ENCODE measurements at places on chromosomes 16 and 17.

DNA sequence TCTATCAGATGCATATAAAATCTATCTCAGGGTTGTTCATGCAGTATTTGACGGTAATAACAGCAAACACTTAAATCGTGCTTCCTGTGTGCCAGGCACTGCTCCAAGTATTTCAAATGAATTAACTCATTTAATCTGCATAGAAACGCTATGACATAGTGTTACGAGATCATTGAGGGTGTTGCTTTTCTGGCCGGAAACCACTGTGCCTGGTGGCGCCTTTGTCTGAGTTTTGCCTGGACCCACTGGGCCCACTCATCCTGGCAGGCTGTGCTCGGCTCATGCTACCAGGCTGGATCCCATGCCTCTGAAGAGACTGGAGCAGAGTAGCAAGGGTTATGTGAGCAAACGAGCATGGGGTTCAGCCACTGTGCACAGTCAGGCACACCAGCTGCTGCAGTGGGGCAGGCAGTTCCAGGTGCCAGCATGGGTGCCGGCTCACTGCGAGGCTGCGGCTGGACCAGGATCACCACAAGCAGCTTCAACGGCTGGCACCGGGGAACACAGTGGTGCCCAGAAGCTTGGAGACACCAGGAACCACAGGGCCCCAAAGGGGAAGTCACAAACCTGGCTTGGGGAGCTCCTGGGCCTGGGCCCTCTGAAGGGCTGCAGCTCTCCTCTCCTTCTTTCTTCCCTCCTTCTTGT lies 45.9 kb upstream of the CLEC19A start:
- DNase-seq: no peak

DNA sequence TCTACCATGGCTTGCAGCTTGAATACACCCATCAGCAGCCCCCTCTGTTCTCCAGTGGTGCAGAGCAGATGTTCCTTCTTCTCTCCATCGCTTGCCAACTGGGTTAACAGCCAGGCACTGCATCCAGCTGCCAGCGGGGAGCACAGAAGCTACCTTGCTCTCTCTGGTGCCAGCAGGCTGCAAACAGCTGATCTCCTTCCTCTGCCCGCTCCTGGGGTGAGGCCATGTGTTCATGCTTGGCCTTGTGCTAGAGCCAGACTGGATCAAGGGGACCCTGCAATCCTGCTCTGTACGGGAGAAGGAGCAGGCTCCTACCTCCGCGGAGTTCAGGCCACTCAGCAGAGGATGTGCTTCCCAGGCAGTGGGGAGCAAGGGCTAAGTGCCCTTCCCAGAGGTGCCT lies 24.1 kb upstream of the ENGASE start:
- DNase-seq: no peak

DNA sequence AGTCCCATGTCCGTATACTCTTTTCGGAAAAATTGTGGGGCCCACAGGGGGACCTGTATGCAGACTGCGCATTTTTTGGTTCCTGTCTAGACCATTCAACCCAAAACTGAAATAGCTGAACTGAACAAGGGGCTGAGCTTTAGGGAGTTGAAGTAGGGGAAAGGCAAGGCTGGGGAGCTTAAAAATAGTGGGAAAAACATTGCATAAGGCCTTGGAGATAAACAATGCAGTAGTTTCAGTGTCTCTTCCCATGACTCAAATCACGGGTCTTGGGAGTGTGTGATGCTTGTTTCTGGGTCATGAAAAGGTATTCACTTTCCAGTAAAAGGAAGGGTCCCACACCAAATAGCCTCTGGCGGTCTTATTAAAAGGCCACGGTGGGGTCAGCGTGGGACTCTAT lies 402.8 kb upstream of the SALL1 start:
- no peak for DNase-seq

DNA sequence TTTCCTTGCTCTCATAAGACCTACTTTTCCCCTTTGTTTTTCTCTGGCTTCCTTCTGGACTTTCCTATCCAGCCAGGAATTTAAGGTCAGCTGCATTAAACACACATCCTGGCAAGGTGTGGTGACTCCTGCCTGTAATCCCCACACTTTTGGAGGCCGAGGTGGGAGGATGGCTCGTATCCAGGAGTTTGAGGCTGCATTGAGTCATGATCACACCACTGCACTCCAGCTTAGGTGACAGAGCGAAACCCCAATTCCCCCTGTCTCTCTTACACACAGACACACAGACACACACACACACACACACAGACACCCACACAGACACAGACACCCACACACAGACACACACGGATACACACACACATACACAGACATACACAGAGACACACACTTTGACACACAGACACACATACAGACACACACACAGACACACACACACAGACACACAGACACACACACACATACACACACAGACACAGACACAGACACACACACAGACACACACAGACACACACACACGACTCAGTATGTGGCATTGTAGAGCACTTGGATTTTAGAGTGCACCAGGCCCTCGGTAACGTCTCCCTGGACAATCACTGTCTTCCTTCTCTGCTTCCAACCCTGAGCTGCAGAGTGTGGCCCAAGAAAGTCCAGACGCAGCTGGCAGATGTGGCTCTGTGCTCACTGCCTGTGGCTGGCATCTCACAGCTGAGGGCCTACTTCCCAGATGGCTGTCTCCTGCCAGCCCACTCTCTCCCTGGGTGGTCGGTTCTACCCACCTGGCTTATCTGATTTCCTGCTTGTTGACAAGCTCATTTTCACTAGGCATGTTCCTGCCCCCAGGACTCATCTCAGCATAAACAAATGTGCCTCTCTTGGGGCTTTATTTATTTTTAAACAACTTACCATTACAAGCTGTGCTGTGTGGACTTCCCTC lies 39.0 kb downstream of the NLRP1 start:
- DNase-seq: no peak

DNA sequence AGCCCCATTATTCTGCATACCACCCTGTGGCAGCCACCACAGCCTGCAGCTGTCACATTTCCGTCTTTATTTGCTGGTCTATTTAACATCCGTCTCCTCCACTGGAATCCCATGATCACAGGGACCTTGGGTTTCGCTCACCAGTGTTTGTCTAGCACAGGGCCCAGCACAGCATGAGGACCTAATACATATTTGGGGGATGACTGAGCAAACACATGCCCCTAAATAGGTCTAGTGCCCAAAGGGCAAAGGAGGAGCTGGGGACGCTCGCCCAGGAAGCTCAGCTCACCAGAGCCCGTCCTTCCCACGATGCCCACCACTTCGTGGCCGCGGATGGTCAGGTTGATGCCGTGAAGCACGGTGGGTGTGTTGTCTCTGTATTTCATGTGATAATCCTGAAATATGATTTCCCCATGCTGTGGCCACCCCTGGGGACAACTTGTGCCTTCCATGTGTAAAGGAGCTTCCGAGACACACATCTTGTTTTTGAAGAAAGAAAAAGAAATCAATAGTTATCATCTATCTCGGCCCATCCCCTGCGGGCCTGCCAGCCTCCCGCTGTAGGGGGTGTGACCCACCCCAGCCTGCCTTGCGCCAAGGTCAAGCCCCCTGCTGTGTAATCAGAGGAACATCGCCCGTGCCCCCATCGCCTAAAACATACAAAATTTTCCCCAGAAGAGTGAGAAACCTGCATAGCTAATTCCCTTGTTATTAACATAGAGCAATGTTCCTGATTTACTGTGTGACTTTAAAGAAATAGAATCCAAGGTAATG lies 21.0 kb upstream of the ABCC12 start:
- no peak for DNase-seq

GRCh38 chr17:17411692-17412091 lies 65.1 kb upstream of the MED9 start:
- DNase-seq: no peak

GRCh38 chr16:67413978-67414911 lies 2.0 kb downstream of the ZDHHC1 start:
- DNase-seq: no peak

GRCh38 chr17:57067162-57067561 lies 17.9 kb upstream of the AKAP1 start:
- DNase-seq: no peak

GRCh38 chr16:85552980-85553435 lies 60.1 kb upstream of the GSE1 start:
- DNase-seq: no peak

- DNase-seq: peak; percentile 23
These were observed 10.0 kb downstream of the GPR179 start for GRCh38 chr17:38333635-38334295.

- no peak for DNase-seq
These were observed 437.2 kb downstream of the HS3ST3B1 start for GRCh38 chr17:14737984-14738651.

DNA sequence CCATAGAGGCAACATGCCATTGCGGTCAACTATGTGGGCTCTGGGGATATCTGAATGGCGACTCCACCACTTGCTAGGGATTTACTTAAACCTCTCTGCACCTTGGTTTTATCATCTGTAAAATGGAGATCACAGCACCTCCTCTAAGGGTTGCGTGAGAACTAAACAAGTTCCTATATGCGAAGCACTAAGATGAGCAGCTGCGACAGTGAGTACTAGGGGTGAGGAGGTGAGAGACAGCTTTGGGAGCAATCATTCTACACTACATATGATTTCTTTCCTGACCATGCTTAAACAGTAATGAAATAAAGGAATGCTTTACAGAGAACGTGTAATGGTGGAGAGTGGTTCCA lies 61.4 kb downstream of the CREBBP start:
- DNase-seq: peak; percentile 12

DNA sequence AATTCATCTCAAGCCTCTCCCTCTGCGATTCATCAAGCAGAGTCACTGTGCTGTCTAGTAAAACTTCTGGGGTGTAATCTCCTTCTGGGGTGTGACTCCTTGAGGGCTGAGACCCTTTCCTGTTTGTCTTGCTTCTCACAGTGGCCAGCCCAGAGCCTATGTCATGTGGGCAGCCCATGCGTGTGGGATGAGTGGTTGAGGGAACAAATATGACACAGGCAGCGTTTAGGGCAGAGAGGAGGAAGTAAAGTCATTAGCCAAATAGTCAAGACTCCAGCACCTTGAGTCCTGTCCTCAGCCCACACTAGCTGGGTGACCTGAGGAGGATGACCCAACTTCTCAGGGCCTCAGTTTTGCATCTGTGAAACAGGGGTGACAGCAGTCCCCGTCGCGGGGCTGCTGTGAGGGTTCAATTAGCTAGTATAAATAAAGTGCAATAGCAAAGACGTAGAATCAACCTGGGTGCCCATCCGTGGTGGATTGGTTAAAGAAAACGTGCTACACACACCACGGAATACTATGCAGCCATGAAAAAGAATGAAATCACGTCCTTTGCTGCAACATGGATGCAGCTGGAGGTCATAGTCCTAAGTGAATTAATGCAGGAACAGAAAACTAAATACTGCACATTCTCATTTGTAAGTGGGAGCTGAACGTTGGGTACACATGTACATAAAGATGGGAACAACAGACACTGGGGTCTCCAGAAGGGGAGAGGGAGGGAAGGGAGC lies 4.5 kb upstream of the ITGAX start:
- no peak for DNase-seq

- DNase-seq: no peak
These were observed 378.0 kb upstream of the CA10 start for GRCh38 chr17:52536489-52536888.

DNA sequence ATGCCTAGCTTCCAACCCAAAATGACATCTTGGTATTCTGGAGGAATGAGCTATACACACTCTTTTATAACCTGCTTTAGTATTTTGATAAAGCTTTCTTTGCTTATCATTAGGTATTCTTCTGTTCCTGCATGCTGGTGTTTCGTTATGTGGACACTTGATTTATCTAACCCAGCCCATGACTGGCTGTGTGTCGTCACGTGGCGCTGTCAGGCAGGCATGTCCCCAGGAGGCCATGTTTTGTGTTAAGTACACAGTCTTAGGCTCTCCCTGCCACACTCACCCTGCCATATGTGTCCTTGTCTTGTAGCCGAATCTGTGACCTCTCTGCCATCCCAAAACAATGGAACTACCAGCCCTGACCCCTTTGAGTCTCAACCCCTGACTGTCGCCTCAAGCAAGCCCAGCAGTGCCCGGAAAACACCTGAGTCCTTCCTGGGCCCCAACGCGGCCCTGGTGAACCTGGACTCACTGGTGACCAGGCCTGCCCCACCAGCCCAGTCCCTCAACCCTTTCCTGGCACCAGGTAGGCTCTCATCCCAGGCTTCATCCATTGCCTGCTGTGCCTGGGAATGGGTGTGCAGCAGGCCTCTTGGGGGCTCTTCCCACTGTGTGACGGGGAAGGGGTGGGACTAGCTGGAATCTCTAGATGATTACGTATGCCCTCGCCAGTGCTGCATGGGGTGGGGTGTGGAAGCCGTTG lies 30.8 kb downstream of the B9D1 start:
- DNase-seq: no peak

DNA sequence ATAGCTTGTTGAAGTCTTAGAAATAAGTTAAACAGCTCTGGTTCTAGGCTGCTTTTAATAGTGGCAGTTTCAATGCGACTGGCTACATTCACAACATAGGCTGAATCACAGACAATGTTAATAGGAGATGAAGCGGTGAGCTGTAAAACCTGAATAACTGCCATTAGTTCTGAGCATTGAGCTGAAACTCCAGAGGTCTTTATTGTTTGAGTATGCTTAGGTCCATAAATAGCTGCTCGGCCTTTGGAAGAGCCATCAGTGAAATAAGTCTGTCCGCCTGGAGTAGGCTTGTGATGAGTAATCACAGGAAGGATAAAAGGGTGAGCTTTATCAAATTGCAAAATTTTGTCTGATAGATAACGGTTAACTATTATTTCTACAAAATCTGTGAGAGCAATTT lies 9.4 kb upstream of the ZNF689 start:
- no peak for DNase-seq

- DNase-seq: no peak
These were observed 175.7 kb downstream of the AXIN2 start for GRCh38 chr17:65385726-65386125.

- DNase-seq: peak; percentile 62
These were observed 3.6 kb upstream of the WDR81 start for GRCh38 chr17:1720856-1721386.

DNA sequence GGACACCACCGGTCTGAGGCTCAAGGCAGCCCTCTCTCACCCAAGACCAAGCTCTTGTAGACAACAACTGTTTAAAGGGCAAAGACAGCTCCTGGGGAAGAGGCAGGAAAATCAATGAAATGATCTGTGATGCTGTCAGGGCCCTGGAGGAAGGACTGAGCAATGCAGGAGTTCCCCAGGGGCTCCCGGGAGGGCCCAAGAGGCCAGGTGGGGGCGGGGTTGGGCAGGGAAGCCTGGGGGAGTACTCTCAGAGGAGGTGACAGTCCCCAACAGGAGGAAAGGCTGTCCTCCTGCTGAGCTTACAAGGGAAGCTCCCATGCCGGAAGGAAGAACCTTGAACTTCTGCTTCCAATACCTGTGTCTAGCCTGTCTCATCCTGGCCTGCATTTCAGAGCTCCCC lies 8.3 kb upstream of the NOS2 start:
- DNase-seq: no peak
